ENCODE measurements at places on chromosomes 5 and 9.

DNA sequence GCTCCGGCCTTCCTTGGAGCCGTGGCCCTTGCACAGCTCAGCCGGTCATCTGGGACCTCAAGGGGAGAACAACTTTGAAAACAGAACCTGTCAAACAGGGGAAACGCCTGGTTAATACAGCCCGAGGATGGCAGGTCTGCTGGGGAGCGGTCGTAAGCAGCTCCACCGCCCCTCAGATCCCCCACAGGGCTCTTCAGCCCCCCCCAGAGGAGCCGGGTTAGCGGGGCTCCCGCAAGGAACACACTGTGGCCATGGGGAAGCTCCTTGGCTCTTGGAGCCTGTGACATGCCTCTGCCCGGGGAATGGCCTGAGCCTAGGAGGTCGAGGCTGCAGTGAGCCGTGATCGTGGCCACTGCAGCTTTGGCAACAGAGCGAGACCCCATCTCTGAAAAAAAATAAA, 6.8 kb downstream of the TMEM250 start:
- DNase-seq: no peak

DNA sequence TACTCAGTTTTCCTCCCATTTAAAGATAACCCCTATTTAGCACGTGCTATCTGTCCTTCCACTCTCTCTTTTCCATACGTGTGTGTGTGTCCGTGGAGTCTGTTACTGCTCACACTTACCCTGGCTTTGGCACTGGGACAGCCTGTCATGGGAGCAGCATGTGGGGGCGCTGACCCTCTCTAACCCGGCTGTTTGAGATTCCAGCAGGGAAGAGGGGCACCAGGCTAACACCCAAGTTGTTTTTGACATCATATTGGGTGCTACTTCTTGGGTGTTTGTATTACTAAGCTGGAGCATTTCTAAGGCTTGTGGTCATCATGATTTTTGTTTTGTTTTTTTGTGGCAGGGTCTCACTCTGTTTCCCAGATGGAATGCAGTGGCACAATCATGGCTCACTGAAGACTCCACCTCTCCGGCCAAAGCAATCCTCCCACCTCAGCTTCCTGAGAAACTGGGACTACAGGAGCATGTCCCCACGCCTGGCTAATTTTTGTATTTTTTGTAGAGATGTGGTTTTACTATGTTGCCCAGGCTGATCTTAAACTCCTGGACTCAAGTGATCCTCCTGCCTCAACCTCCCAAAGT, 56.9 kb upstream of the SIMC1 start:
- no peak for DNase-seq

- no peak for DNase-seq
Measured at GRCh38 chr9:72128526-72128925, 20.7 kb upstream of the GDA start.

GRCh38 chr5:151923866-151924476, 680 bp downstream of the GLRA1 start:
- DNase-seq: no peak

- DNase-seq: no peak
Measured at GRCh38 chr5:763397-763796, 21.1 kb downstream of the ZDHHC11B start.

DNA sequence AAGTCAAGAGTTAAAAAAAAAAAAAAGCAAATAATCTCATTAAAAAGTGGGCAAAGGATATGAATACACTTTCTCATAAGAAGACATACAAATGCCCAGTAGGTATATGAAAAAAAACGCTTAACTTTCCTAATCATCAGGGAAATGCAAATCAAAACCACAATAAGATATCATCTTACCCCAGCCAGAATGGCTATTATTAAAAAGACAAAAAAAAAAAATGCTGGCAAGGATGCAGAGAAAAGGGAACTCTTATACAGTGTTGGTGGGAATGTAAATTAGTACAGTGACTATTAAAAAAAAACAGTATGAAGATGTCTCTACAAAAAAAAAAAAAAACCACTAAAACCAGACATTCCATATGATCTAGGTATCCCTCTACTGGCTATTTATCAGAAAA, 79.4 kb downstream of the LPAR1 start:
- DNase-seq: no peak

- no peak for DNase-seq
Measured at GRCh38 chr5:170206216-170206615, 26.6 kb upstream of the C5orf58 start.

- DNase-seq: no peak
Measured at GRCh38 chr5:34533582-34534522, 122.3 kb upstream of the RAI14 start.

DNA sequence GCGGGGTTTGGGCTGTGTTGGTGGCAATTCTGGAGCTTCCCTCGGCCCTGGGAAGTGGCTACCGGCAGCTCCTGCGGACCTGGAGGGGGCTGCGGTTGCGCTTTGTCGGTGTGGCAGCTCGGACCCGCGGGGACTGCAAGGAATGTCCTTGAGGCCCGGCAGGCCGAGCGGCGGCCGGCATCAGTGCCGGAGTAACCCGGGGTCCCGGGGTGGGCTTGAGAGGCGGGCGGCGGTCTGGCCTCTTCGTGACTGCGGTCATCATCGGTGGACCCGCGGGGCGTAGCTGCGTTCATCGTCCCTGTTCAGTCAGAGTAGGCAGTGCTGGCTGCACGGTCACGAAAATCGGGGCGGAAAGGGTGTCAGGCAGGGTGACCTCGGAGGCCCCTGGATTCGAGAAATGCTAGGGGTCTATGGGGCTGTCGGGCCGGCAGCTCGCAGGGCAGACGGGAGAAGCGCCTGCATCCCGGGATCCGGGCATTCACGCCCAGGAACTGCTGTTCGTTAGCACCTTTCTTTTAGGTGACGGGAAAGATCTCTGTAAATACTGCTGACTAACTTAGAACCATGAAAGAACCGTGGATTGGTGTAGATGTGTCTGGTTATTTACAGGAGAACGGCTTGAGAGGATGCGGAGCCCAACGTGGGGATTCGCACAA, 474 bp downstream of the HMGCR start:
- peak; percentile 53 for DNase-seq

- DNase-seq: no peak
Measured at GRCh38 chr5:42360056-42360455, 63.2 kb upstream of the GHR start.

- no peak for DNase-seq
Measured at GRCh38 chr9:96193236-96193755, 108.7 kb downstream of the HSD17B3 start.

- DNase-seq: no peak
Measured at GRCh38 chr9:78325846-78326360, 29.0 kb downstream of the PSAT1 start.

DNA sequence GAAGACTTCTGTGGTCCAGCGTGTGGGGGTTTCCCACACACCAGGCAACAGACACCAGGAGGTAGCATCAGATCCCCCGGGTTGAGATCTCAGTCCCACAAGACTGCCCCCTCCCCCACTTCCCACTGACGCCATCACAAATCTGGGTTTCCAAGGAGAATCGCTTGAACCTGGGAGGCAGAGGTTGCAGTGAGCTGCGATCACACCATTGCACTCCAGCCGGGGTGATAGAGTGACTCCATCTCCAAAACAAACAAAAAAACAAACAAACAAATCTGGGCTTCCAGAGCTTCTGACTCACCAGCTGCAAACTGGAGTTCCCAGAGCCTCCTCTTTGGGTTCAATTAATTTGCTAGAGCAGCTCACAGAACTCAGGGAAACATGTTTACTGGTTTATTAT, 4.7 kb upstream of the GBGT1 start:
- DNase-seq: no peak

DNA sequence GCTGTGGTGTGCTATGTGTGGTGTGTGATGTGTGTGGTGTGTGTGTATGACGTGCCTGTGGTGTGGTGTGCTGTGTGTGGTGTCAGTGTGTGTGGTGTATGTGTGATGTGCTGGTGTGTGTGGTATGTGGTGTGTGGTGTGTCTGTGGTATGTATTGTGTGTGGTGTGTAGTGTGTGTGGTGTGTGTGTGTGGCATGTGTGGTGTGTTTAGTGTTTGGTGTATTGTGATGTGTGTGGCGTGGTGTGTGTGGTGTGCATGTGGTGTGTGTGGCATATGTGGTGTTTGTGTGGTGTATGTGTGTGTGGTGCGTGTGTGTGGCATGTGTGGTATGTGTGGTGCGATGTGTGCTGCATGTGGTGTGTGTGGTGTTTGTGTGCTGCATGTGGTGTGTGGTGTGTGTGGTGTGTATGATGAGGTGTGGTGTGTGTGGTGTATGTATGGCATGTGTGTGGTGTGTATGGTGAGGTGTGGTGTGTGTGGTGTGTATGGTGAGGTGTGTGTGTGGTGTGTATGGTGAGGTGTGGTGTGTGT, 18.3 kb upstream of the RNU6ATAC start:
- DNase-seq: no peak

GRCh38 chr5:2523180-2523579, 228.3 kb downstream of the IRX2 start:
- DNase-seq: no peak

- DNase-seq: no peak
Measured at GRCh38 chr5:92594031-92594430, 987.0 kb downstream of the NR2F1-AS1 start.

DNA sequence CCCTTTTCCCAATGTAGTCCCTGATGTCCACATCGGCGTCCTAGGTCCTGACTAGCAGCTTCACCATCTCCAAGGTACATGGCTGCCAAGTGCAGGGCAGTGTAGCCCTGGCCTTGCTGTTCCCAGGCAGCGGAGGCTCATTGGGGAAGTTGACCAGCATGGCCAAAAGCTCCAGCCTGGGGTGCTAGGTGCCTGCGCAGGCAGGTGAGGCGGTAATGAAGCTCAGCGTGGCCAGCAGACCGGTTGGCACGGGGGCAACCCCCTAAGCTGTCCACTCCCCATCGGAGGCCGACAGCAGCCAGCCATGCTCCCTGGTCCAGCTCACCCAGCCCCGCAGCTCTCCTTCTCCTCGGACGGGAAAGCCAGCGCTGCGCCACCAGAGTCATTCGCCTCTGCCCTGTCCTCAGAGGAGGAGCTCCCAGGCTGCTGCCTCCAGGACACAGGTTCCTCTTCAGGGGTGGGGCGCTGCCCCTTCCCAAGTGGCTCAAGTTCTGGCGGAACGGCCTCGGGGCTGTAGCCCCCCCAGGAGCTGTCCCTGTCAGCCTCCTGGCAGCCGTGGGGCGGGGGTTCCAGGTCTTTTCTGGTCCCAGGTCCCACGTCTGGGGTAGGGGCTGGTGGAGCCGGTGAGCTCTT, 1218.2 kb downstream of the FOXD4L5 start:
- no peak for DNase-seq

- DNase-seq: no peak
Measured at GRCh38 chr5:31083364-31083763, 110.1 kb upstream of the CDH6 start.

- DNase-seq: no peak
Measured at GRCh38 chr9:128099932-128100491, 27.5 kb downstream of the PTGES2 start.

DNA sequence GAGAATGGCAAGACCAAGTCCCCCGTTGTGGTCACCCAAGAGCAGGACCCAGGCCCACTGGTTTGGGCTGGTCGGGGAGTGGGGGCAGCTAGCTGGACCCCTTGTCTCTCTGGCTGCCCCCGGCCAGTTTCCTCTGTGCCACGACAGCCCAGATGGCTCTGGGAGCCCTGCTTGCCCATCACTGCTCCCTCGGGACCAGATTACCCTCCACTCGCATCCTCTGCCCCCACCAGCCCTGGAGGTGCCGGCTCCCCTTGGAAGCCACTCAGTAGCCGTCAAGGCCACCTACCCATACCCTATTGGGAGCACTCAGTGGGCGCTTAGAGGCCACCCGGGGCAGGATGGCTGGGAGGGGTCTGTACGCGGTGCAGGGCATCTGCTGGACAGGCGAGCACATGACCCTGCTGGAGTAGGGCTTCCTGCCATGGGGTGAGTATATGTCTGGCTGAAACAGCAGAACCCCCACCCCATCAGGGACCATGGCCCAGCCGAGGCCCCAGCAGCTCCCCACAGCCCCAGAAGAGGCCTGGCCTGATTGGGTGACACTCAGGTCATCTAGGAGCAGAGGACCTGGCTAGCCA, 70.0 kb downstream of the ZNF354C start:
- DNase-seq: no peak

DNA sequence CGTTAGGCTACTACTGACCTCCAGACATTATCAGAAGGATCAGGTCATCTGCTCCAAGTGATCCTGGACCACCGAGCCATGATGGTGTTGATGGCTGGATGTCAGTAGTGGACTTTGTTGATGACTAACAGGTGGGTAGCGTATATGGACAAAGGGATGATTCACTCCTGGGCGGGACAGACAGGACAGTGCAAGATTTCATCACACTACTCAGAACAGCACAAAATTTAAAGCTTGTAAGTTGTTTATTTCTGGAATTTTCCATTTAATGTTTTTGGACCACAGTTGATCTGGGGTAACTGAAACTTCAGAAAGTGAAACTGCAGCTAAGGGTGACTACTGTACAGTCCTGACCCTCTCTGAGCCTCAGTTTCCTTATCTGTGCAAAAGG, 12.7 kb downstream of the PDGFRB start:
- no peak for DNase-seq

GRCh38 chr5:72151169-72151568, 43.9 kb downstream of the MAP1B start:
- DNase-seq: no peak

DNA sequence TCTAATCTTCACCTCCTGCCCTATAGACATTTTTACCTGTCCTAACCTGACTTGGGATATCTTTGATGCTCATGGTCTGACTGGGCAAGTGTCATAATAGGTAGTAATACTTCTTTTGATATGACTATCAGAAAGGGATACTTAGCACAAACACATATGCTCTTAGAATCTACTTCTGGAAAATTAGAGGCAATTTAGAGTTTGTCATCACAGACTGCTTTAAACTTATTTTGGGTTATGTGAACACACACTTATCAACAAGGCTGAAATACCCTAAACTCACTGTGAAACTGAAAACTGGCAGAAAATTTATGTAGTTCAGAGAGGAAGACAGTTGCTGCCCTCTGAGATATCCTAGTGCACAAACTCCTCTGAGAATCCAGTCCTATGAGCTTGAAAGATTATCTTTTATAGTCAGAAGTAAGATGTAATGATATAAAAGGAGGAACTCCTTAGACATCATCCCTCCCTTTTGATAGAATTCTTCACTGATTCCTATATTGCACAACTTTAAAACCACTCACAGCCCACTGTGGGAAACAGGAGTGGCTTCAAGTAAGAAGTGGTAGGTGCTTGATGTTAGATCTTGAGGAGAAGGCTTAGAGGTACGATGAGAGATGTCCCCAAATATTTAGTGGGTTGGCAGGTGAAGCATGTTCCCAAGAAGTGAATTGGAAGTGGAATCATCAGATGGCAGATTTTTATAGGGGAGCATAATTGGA, 273.3 kb downstream of the MAN2A1 start:
- DNase-seq: no peak

DNA sequence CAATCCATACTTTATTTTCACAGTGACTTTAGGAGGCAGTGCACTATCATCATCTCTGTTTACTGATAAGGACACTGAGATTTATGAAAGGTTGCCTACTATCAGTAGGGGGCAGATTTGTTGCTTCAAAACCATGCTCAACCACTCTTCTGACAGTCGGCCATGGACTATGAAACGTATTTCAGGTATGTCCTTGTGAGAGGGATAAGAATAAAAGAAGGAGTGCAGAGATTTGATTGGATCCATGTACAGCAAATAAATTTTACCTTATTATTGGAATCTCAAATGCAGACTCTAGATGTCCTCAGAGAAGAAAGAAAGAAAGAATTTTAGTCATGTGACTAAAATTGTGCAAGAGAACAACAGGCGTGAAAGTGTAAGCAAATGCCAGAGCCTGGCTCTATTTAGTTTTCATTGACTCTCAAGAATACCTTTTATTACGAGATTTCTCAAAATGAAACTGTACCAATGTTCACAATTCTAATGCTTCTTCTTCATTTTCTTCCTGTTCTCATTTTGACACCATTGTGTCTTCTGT, 296.6 kb upstream of the RASA1 start:
- no peak for DNase-seq
